HS-27A (cell line): ENCODE measurements at places on chromosomes 2 and 18.
A peak's percentile ranks its signal among the peaks of the same experiment; 100 is the strongest.

- DNase-seq: no peak
These were observed 25.3 kb upstream of the RPL31 start for GRCh38 chr2:100976645-100977391.

GRCh38 chr18:31232775-31233424 is 70.2 kb upstream of the DSC1 start:
- no peak for DNase-seq

DNA sequence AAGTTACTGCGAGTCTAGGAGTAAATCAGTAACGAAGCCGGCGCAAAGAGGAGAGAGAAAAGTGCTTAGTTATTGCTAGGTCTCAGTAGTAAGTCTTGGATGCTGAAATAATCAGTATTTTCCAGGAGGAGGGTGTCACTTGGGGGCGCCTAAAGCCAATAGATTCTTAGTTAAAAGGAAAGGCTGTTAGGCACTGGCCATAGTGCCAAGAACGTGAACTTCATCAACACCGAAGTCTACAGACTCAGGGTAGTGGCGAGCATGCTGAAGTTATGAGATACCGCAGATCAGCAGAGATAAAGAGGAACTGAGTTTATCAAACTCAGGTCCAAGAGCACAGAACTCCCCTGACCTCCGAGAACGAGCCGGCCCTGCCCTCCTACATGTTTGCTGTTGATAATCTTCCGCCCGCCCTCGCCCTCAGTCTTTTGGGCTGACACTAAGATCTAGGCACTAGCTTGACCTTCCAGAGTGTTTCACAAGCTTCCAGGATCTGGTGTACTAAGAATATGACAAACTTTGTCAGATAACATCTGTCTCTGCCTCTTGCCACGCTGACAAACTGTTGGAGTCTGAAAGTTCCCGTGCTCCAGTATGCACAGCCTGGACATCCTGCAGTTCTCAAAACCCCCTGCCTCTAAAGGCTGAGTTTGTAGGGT is 49.2 kb downstream of the CYB5A start:
- DNase-seq: no peak

- no peak for DNase-seq
These were observed 46.7 kb downstream of the GLS start for GRCh38 chr2:190927301-190927700.

DNA sequence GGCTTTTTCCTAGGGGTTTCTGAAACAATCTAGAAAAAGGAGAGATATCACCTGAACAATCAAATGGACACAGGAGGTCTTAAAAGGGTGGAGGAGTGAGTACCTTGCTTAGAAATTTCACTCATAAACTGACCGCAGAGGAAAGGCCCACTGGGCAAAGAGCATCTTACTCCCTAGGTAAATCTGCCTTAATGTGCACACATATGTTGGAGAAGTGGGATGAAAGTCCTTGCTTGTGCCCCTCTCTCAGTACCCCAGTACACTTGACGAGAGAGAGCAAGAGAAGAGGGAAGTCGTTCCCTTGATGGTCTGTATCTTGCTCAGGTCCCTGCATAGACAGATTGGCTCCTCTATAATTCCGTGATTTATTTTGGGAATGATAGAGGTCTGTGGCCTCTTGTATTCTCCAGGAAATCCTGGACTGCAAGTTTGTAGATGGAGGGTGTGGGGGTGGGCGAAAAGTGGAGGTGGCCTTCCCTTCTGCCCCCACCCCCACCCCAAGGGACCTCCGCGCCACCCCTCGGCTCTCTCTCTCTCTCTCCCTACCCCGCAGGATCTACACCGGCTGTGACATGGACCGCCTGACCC is 6.8 kb downstream of the TBR1 start:
- DNase-seq: no peak

DNA sequence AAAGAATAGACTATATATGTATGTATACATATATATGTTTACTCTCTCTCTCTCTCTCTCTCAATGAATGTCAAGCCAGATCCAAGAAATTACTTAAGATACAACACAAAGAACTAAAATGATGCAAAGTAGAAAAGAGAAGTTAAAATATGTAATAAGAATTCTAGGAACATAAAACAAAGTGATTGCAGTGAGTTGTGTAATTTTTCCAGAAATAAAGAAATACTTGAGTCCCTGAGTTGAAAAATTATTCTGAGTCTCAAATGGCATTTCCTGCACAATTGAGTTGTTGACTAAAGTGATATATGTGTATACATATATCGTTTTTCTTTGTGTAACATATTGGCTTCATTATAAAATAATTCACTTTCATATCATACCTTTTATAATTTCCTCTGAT is 262.4 kb downstream of the INSIG2 start:
- no peak for DNase-seq

GRCh38 chr2:157572725-157573124 is 55.9 kb downstream of the ACVR1C start:
- DNase-seq: no peak

DNA sequence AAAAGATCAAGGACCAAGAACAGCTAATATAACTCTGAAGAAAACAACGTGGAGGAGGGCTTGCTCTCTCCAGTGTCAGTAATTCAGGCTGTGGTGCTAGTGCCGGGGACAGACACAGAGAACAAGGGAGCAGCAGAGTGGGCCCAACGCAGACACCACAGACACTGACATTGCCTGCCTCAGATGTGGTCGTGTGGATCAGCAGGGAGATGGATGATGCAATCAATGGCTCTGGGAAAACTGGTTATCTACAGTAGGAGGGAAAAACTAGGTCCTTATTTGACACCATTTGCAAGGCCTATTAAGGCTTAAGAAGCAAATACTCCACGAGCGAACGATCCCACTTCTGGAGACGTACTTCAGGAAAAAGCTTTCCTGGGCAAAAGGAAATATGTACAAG is 36.1 kb downstream of the HDLBP start:
- DNase-seq: no peak

DNA sequence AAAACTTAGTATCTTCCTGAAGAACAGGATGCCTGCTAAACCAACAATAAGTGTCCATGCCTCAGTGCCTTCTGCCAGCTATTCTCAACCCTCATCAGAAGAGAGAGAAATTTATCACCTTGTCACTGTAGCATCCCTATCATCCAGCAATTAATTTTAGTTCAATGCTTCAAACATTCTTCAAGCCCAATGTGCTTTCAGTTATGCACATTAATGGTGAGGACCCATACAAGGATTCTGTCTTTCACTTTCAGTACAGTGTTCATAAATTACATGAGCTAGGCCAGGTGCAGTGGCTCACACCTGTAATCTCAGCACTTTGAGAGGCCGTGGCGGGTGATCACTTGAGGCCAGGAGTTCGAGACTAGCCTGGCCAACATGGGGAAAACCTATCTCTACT is 47.0 kb upstream of the MSH6 start:
- no peak for DNase-seq

- DNase-seq: no peak
These were observed 48.5 kb downstream of the SLC5A7 start for GRCh38 chr2:108034843-108035242.

GRCh38 chr2:19073522-19073921 is 284.9 kb downstream of the OSR1 start:
- DNase-seq: peak; percentile 66

DNA sequence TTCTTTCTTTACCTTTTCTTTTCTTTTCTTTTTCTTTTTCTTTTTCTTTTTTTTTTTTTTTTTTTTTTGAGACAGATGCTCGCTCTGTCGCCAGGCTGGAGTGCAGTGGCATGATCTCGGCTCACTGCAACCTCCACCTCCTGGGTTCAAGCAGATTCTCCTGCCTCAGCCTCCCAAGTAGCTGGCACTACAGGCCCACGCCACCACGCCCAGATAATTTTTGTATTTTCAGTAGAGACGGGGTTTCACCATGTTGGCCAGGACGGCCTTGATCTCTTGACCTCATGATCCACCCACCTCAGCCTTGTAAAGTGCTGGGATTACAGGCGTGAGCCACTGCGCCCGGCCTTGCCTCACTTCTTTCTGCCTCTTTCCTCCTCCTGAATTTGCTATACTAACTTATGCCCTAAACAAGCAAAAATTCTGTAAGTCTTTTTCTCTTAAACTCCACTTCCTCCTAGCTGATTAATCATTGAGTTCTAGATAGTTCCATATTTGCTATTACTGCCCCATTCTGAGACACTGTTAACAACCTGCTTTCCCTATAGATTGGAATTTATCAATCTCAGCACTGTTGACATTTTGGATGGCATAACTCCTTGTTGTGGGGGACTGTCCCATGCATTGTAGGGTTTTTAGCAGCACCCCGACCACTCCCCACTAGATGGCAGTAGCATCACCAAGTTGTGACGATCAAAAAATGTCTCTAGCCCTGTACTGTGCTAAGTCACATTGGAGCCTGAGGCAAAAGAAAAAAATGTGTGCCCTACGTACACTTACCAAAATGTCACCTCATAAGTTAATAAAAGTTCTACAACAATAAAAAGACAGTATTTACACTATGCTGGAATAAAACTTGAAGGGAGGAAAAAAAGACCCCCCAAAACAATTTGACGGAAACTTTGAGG is 16.4 kb upstream of the THADA start:
- peak; percentile 45 for DNase-seq

GRCh38 chr2:18299423-18300212 is 260.8 kb downstream of the RDH14 start:
- peak; percentile 95 for DNase-seq

- DNase-seq: peak; percentile 88
These were observed 704 bp upstream of the ODC1 start for GRCh38 chr2:10448576-10449485.

GRCh38 chr2:232476045-232476444 is 11.6 kb downstream of the ECEL1 start:
- DNase-seq: no peak

DNA sequence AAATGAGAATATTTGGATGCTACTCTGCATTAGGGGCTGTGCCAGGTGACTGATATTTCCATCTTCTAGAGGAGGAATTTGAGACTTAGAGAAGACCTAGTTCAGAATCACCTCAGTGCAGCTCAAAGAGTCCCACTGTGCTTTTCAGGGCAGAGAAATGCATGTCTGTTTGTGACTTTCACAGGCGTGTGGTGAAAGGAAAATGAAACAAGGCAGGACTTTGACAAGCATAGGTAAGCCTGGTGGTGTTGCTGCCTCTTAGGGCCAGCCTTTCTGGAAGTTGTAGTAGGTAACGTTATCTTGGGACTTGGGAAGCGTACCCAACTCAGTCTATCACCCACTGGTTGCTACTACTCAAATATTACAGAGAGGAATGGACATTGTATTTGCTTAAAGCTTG is 2.6 kb downstream of the GPR39 start:
- no peak for DNase-seq

DNA sequence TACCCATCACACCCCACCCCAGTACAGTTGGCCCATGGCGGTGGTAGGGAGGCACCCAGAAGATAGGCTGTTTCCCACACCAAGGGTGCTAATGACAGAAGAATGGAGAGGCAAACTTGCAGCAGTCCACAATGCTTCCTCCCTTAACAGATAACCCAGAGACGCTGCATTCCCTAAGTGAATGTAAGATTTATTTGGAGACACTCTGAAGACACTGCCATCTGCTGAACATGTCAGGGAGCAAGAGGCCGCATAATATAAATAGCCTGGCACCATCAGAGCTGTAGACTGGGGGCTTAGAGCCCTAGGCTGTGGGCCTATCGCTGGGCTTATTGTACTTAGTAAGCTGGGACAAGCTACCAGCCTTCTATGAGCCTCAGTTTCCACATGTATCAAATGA is 2.2 kb upstream of the IWS1 start:
- DNase-seq: no peak

- no peak for DNase-seq
These were observed 358 bp downstream of the USP37 start for GRCh38 chr2:218567797-218568189.

- DNase-seq: no peak
These were observed 36.5 kb downstream of the CAB39 start for GRCh38 chr2:230749111-230749510.

GRCh38 chr2:150120326-150120955 is 367.0 kb downstream of the RND3 start:
- no peak for DNase-seq

GRCh38 chr2:98935111-98935770 is 784 bp downstream of the CRACDL start:
- no peak for DNase-seq

DNA sequence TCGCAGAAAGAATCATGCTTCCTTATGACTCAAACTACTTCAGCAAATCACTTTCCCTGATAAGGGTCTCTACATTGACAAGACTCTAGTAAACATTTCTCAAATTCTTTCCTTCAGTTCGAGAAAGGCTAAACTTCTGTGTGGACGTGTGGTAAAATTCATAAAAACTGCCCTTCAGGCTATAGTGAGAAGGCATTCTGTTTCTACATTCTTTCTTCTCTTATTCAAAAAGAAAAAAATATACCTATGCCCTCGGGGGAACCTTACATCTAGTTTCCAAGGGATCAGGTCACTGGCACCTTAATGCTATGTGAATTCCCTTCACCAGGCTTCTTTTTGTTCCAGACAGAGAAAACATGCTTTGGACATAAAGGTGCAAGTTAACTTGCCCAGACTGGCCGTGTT is 4.9 kb downstream of the VIT start:
- no peak for DNase-seq

DNA sequence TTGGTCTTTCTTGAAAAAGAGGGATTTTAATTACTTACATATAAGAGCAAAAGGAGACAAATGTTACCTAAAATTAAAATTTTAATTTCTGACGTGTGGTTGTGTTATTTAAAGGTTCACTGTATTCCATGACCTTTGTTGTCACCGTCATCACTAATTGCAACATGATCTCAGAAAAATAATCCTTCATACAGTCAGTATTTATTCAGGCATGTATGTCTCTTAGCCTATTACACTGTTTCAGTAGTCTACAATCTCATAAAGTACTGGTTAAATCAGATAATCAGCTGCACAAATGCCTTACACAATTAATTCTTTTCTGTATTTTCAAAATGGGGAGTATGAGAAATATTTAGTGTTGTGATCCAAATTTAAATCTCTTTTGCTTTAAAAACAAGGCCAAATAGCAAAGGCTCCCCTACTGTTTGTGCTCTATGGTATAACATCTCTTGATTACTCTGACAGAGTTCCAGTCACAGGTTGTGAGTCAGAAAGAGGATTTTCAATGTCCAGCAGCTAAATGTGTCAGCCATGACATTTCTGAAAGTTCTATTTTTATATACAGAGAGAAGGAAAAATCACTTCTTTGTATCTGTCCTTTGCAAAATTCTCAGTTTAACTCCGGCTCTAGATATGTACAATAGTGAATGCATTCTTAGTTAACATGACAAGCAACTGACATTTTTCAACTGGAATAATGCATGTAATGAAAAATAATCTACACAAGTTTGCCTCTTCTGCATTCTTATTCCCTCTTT is 184.0 kb downstream of the FIGN start:
- no peak for DNase-seq

DNA sequence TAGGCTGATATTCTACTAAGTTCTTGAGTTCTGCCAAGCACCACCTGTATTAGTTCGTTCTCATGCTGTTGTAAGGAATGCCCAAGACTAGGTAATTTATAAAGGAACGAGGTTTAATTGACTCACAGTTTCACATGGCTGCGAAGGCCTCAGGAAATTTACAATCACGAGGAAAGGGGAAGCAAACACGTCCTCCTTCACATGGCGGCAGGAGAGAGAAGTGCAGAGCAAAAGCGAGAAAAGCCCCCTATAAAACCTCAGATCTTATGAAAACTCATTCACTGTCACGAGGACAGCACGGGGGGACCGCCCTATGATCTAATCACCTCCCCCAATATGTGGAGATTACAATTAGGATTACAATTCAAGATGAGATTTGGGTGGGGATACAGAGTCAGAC is 47.7 kb upstream of the YWHAQ start:
- DNase-seq: no peak

GRCh38 chr2:163213661-163214081 is 375.1 kb upstream of the KCNH7 start:
- no peak for DNase-seq
